ENCODE measurements at places on chromosomes 1 and 21. TPM values are rescaled to one million over a fixed set of nuclear protein-coding genes. Genes with fewer than 3 reads are reported as not detected.

- DNase-seq, result no peak
- no peaks in the 10 kb centered on the region for H3K36me3 ChIP-seq
- no peak overlapping the region for H3K27ac ChIP-seq
- H3K27me3 ChIP-seq, result no peaks in the 10 kb centered on the region
- H3K4me1 ChIP-seq, result peaks cover 17% of the 10 kb centered on the region
Measured at GRCh38 chr1:93710499-93711453, 29.1 kb upstream of the BCAR3 start.

DNA sequence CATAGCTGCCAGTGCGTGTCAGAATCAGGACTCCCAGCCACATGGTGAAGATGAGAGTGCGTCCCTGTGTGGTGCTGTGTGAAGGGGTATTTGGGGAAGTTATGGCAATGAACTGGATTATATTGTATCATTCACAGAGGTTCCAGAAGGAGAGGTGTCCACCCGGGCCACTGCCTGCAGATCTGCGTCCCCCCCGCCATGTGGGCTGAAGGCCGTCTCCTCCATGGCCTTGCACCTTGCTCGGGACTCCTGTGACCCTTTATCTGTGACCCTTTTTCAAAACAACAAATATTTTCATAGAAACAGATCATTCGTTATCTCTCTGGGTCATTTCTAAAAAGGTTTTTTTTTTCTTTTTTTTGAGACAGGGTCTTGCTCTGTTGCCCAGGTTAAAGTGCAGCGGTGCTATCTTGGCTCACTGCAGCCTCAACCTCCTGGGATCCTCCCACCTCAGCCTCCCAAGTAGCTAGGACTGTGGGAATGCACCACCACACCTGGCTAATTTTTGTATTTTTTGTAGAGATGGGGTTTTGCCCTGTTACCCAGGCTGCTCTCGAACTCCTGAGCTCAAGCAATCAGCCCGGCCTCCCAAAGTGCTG lies 120.2 kb upstream of the ERRFI1 start:
- no peak for DNase-seq
- no peak overlapping the region for H3K27ac ChIP-seq
- H3K27me3 ChIP-seq, result no peaks in the 10 kb centered on the region
- no peak overlapping the region for H3K4me3 ChIP-seq
- no peaks in the 10 kb centered on the region for H3K4me1 ChIP-seq
- no peaks in the 10 kb centered on the region for H3K36me3 ChIP-seq

- H3K27ac ChIP-seq, result no peak overlapping the region
- H3K4me1 ChIP-seq, result no peaks in the 10 kb centered on the region
- no peak for DNase-seq
- no peak overlapping the region for H3K4me3 ChIP-seq
Measured at GRCh38 chr1:58310881-58311280, 235.6 kb downstream of the OMA1 start.

The ARHGEF10L gene
- total RNA-seq, result 48.6 TPM

DNA sequence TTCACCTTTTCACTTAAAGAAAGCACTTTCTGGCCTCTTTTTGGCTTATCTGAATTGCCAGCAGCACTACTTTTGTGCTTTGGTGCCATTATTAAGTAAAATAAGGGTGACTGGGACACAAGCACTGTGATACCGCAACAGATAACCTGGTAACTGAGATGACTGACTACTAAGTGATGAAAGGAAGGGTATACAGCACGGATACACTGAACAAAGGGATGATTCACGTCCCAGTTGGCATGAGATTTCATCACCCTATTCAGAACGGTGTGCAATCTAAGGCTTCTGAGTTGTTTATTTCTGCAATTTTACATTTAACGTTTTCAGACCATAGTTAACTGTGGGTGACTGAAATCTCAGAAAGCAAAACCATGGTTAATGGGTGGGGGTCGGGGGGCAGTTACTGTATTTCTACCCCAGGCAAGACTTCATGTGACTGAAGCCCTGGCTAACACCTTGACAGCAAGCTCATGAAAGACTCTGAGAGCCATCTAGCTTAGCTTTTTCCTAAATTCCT lies 102.8 kb downstream of the CLIC6 start:
- H3K4me3 ChIP-seq, result no peak overlapping the region
- DNase-seq, result no peak
- H3K36me3 ChIP-seq, result no peaks in the 10 kb centered on the region
- no peaks in the 10 kb centered on the region for H3K4me1 ChIP-seq

GRCh38 chr1:89881415-89882058 lies 60.7 kb downstream of the LRRC8D start:
- H3K27me3 ChIP-seq, result no peaks in the 10 kb centered on the region
- H3K27ac ChIP-seq, result no peak overlapping the region
- no peak for DNase-seq

GRCh38 chr1:209883341-209883971 lies 54.6 kb upstream of the SYT14 start:
- H3K27me3 ChIP-seq, result no peaks in the 10 kb centered on the region
- no peaks in the 10 kb centered on the region for H3K4me1 ChIP-seq
- H3K4me3 ChIP-seq, result no peak overlapping the region

- H3K4me1 ChIP-seq, result no peaks in the 10 kb centered on the region
- no peaks in the 10 kb centered on the region for H3K27me3 ChIP-seq
- no peak for DNase-seq
Measured at GRCh38 chr1:55363268-55363667, 148.1 kb upstream of the USP24 start.

The C1QTNF12 gene
- total RNA-seq, result 2.5 TPM

The PGLYRP4 gene
- total RNA-seq, result not detected

DNA sequence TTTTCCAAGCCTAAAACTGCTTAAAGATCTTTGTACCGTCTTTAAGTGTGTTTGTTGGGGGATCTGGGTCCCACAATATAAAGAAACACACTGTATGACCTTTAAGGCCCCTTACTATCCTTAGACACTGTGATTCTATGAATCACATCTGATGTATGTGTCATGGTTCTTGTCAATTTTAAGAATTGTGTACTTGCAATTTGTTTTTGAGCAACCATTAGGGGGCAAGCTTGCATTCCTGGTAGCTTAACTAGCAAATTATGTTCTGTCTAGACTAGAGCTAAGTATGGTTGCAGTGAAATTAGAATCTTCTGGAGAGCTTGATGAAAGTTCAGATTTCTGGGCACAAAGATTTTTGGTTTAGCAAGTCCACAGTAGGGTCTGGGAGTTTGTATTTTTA lies 219.5 kb downstream of the TPR start:
- no peaks in the 10 kb centered on the region for H3K36me3 ChIP-seq
- no peak for DNase-seq
- no peaks in the 10 kb centered on the region for H3K27me3 ChIP-seq

GRCh38 chr1:209879539-209879938 lies 51.8 kb downstream of the UTP25 start:
- no peaks in the 10 kb centered on the region for H3K4me1 ChIP-seq
- no peak overlapping the region for H3K27ac ChIP-seq
- DNase-seq, result no peak
- H3K4me3 ChIP-seq, result no peak overlapping the region

- no peak overlapping the region for H3K27ac ChIP-seq
- DNase-seq, result no peak
- no peaks in the 10 kb centered on the region for H3K4me1 ChIP-seq
- no peaks in the 10 kb centered on the region for H3K27me3 ChIP-seq
- no peaks in the 10 kb centered on the region for H3K36me3 ChIP-seq
- no peak overlapping the region for H3K4me3 ChIP-seq
Measured at GRCh38 chr1:188778578-188778977, 1699.1 kb downstream of the BRINP3 start.

The PRAMEF11 gene
- not detected for total RNA-seq

The NHLH1 gene
- 0.33 TPM for total RNA-seq

- no peaks in the 10 kb centered on the region for H3K27me3 ChIP-seq
- H3K4me3 ChIP-seq, result no peak overlapping the region
- DNase-seq, result no peak
- H3K36me3 ChIP-seq, result no peaks in the 10 kb centered on the region
- H3K27ac ChIP-seq, result no peak overlapping the region
Measured at GRCh38 chr1:50917138-50918137, 42.6 kb downstream of the FAF1 start.

GRCh38 chr1:35115459-35116383 lies 36.5 kb downstream of the ZMYM1 start:
- H3K4me1 ChIP-seq, result peaks cover 3% of the 10 kb centered on the region
- DNase-seq, result no peak
- H3K36me3 ChIP-seq, result peaks cover 6% of the 10 kb centered on the region
- no peaks in the 10 kb centered on the region for H3K27me3 ChIP-seq

- H3K27ac ChIP-seq, result no peak overlapping the region
- H3K27me3 ChIP-seq, result no peaks in the 10 kb centered on the region
- H3K4me1 ChIP-seq, result no peaks in the 10 kb centered on the region
- H3K36me3 ChIP-seq, result no peaks in the 10 kb centered on the region
- DNase-seq, result no peak
- H3K4me3 ChIP-seq, result no peak overlapping the region
Measured at GRCh38 chr1:45275054-45275453, 51.6 kb upstream of the HPDL start.

DNA sequence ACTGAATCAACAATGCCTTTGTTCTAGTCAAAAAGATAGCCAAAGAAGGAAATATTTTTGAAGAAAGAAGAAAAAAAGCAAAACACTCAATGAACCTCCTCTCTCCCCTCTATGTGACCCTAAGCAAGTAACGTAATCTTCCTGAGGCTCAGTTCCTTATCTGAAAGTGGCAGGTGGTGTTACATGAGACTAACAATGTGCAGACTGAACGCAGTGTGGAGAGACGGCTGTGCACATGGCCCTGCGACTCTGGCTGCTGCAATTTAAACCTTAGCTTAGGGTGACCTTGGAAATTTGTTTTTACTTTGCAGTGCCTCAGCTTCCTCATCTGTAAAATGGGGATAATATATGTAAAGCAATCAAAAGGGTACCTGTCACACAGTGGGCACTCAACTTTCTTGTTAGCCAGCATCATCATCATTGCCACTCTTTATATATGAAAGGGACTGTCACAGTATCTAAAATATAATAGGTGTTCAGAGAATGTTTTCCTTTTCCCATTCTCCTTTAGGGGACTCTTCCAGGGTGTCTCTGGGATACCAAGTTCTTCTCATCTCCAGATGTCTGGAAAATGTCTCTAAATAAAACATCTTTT lies 100.1 kb upstream of the JUN start:
- no peak for DNase-seq
- no peaks in the 10 kb centered on the region for H3K36me3 ChIP-seq
- no peaks in the 10 kb centered on the region for H3K27me3 ChIP-seq
- H3K4me3 ChIP-seq, result no peak overlapping the region

DNA sequence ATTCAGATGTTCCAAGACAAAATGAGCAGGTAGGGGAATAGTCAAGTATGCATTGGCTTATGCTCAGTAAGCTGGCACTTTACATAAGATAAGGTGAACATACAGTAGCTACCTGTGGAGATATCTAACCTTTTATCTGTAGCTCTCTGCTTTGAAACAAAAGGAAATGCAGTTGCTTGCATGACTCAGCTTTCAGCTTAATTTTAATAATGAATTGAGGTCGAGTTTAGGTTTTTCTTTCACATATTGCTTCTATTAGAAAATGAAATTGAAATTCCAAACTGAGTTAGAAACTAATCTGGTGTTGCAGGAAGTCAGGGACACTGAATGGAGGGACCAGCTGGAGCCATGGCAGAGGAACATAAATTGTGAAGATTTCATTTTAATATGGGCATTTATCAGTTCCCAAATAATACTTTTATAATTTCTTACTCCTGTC lies 8.3 kb downstream of the FRRS1 start:
- no peak overlapping the region for H3K4me3 ChIP-seq
- no peaks in the 10 kb centered on the region for H3K27me3 ChIP-seq
- H3K36me3 ChIP-seq, result no peaks in the 10 kb centered on the region
- H3K4me1 ChIP-seq, result peaks cover 20% of the 10 kb centered on the region
- DNase-seq, result no peak
- H3K27ac ChIP-seq, result no peak overlapping the region

GRCh38 chr1:18414872-18415447 lies 65.8 kb upstream of the KLHDC7A start:
- H3K4me3 ChIP-seq, result no peak overlapping the region
- no peak for DNase-seq
- H3K27me3 ChIP-seq, result no peaks in the 10 kb centered on the region
- no peak overlapping the region for H3K27ac ChIP-seq
